CD4-positive, alpha-beta T cell treated with Interleukin-4 for 1 hour (primary cell): ENCODE measurements at places on chromosomes 5 and 9.

DNA sequence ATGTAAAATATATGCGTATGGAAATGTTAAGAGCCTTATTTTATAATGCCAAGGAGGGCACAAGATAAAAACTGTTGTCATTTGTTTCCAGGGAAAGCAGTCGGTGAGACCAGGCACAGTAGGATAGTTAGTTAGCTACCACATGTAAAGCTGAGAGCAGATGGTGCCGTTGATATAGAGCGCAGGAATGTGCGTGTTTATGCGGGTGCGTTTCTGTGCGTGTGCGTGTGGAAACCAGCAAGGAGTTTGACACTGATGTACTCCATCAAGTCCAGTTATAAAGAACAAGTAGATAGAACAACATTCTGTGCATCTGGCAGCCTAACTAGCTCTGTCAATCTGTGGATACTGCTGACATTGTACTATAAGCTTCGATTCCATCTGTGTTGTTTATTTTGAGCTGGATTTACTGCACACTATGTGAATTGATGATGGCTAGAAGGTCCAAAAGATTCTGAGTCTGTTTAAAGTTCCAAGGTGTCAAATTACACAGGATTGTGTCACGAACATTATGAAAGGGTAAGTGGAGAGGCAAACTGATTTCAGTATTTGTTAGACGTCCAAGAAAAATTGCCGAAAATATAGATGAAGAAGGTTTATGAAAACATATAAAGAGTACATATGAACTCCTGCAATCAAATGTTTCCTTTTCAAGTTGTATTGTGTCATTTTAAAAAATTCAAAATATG is 494.9 kb upstream of the MEF2C start:
- no peak for DNase-seq

DNA sequence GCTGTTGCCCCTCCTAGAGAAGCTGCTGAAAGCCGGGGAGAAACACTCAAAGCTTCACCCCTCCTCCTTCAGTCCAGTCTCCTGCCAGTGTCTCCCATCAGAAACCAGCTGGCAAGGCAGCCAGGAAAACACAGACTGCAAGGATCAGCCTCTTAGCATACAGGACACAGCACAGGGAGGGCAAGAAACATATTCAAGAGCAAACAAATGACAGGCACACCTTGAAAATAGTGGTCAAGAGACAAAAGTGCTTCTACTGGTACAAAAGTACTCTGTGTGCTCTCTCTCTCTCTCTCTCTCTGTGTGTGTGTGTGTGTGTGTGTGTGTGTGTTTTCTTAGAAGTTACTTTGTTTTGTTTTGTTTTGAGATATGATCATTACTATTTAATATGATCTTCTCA is 227.2 kb downstream of the RAB3C start:
- no peak for DNase-seq

DNA sequence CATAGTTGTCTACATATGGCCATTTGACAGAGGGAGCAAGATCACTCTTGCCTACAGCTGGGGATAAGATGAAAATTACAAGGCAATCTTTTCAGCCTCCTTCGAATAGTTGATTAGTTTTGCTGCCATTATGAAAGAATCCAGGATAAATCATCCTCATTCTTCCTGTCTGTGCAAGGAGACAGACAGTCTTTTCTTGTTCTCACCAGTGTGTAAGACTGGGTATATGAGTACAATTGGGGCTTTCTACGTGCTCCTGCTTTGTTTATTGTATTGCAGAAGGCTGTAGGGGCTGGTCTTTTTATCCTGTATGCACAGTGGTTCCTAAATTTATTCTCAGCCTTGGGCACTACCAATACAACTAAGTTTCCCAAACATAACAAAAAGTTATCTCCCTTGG is 76.8 kb downstream of the SPEF2 start:
- DNase-seq, result no peak

DNA sequence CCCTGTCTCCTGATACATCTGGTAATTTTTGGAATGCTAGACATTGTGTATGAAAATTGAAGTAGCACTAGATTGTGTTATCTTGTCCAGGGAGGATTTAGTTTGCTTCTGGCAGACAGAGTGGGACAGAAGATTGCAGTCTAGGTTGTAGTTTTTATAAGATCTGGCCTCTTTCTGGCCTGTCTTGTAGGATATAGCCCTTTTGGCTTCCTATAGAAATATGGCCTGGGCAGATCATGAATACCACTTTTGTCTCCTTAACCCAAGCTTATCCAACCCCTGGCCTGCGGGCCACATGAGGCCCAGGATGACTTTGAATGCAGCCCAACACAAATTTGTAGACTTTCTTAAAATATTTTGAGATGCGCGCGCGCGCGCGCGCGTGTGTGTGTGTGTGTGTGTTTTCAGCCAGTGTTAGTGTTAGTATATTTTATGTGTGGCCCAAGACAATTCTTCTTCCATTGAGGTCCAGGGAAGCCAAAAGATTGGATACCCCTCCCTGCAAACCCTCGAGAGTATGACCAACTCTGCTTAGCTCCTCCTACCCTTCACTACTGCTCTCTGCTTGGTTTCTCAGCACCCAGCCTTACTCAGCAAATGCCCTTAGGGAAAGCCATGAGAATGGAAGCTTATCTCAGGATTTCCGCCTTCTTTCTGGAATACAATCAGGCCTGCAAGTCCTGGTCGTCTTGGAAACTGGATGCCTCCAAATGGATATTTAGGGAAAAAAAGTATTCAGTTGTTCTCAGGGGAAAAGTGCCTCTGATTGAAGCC is 26.5 kb downstream of the ANKRD33B start:
- no peak for DNase-seq

GRCh38 chr9:96133321-96134021 is 168.5 kb downstream of the HSD17B3 start:
- DNase-seq, result no peak

DNA sequence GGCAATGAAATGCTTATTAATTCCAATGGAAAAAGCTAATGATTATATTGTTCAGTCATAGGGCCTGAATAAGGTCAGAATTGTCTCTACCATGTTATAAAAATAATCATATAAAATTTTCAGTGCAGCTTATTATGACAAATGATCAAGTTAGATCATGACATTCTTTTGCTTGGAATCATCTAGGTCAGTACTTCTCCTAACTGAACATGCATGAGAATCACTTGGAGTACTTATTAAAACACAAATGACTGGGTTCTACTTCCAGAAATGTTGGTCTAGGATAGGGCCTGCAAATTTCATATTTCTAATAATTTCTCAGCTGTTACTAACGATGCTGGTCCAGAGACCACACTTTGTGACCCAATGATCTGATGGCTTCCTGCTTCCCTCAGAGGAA is 806.0 kb upstream of the ZNF608 start:
- DNase-seq, result no peak

- no peak for DNase-seq
Measured at GRCh38 chr9:105656131-105656921, 5.9 kb upstream of the TAL2 start.

DNA sequence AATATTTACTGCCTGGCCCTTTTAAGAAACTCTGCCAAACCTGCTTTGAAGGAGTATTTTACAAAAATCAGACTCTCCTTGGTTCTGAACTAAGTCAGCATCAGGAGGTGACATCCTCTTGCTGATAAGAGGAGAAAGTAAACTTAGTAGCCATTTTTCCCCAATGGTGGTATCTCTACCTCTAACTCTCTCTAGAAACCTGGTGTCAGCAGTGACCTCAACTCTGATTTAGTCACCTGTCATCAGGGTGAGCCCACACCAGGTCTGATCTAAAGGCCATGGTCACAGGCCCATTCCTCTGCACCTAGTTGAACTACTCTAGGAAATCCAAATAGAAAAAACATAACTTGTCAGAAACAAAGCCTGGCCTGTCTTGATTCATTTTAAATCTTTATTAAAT is 4.2 kb downstream of the CARNMT1 start:
- no peak for DNase-seq

GRCh38 chr9:23537192-23538066 is 288.6 kb downstream of the ELAVL2 start:
- DNase-seq, result no peak

DNA sequence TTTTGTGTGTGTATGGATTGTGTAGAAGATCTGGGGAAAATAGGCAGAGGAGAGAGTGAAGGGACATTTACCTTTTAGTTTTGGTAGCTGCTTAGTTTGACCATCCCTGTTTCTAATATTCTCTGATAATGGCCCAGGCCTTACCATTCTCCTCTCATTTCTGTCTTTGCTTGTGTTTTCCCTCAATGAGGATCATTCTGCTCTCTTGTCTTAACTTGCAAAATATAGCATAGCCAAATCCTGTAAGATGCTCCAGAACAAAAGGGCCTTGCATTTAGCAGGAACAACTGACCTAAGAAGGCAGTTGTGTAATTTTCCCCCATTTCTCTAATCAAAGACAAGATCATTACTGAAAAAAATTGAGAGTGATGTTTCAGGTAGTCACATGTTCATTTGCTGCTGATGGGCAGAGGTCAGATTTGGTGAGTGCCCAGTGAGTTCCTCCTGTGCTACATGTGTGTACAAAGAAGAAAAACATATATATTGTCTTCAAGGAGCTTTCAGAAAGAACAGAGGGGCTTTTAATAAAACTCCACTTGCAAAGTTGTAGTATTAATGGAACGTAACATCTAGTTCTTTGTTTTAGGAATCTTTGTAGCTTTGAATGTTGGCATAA is 139.5 kb downstream of the KDM4C start:
- DNase-seq, result no peak

DNA sequence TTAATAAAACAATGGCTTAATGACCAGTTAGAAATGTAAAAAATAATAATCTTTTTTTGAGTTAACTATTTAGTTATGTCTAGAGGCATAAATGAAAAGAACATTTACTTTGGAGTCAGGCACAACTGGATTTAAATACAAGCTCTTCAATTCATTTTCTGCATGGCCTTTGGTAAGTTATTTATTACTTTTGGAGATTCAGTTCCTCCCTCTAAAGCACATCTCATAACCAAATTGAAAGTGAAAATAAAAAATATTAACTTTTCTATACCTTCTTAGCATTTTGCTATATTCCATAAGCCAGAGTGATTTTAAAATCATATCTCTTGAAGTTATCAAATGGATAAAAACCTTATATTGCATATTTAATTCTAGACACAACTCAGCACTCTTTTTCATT is 434.9 kb upstream of the SMARCA2 start:
- no peak for DNase-seq

GRCh38 chr5:145557345-145557744 is 277.8 kb downstream of the PRELID2 start:
- DNase-seq, result no peak

GRCh38 chr5:152293189-152293588 is 111.9 kb downstream of the NMUR2 start:
- DNase-seq, result no peak
